ENCODE measurements at places on chromosomes 2 and 18.

DNA sequence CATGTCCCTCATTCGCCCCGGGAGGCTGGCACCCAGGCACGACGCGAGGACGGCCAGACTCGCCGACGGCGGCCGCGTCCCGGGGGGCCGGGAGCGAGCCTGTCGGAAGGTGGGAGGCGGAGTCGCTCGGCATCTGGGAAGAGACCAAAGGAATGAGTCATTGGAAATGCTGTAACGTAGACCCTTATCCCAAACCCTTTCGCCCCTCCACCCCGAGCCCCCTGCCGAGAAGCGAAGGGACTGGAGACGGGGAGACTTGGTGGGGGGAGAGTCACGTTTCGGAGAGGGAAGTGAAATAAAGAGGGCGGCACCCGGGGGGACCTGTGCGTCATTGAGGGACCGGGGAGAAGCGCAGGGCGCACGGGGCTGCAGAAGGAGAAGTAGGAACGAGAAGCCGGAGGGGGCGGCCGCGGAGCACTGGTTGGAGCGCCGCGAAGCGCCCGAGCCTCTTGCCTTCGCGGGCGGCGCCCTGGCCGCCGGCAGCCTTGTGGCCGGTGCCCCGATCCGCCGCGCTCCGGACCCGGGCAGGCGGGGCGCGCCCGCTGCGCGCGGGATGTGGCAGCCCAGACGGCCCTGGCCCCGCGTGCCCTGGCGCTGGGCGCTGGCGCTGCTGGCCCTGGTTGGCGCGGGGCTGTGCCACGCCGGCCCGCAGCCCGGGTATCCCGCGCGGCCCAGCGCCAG is at the start of gene EMILIN2:
EMILIN2 (plus strand) TSS at position 371 of the 681 bp plus-strand sequence; CDS start at position 554, 183 bp downstream.
- no peak for DNase-seq

DNA sequence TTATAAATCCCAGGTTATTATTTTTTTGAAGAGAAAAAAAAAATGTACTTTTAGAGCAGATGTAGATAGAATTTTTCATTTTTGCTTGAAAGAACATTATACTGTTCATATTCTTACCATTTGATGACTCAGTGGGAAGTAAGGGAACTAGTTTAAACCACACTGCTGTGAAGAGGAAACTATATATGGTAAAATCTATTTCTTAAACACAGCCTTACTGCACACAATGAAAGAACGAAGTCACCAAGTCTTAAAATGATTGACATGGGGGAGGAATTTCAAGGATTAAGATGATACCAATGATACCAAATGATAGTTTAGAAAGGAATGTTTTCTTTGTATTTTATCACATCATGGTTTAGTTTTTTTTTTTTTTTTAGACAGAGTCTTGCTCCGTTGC is 5.0 kb downstream of the ACTR2 start:
- DNase-seq, result no peak

DNA sequence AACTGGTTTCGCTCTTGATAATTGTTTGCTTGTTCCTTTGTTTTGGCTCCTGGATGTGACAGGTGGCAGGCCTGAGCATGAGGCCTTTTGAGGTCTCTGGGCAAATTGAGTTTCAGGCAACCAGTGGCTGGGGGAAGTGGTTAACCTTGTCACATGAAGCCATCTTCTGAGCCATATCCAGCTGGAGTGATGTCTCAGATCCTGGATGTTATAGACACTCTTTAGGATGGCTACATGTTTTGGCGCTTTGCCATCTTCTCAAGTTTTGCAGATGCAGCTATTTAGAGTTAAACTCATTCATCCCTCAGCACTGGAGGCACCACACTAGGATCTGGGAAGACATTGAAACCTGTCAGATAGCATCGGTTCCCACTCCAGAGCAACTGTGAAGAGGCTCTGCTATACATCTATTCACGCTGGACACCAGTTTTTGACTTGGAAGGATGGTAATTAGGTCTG is 25.3 kb upstream of the TACR1 start:
- DNase-seq, result no peak

DNA sequence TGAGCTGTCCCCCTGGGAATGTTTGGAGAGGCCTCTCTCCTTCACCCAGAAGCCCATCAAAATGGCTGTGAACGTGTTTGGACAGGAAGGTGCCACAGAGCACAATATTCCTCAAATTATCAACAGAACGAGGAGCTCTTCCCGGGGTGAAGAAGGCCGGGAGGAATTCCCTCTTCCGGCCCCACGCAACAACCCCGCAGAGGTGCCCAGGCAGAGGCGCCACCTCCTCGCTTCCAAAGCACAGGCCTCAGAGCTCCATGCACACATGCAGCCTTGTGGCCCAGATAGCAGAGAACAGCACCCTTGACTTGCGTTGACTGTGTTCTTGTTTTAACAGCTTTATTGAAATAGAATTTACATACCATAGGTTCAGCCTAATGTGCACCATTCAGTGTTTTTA is 152.5 kb upstream of the SALL3 start:
- DNase-seq, result no peak

DNA sequence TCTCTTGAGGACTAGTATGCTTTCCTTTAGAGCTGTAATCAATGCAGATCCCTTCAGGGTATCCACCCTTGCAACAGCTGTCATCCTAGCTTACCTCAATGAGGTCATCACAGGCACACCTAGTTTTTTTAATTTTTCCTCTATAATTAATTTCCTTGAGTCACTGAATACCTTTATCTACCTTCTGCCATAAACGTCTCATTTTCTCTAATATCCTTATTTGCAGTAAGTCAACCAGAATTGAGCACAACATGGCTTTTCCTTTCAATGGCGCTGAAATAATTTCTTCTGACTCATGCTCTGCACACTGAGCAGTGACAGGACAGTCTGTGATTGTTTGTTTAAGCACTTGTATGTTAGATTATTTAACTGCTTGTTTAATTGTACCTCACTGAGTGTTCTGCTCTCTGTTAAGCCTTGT is 49.4 kb downstream of the ETAA1 start:
- no peak for DNase-seq

DNA sequence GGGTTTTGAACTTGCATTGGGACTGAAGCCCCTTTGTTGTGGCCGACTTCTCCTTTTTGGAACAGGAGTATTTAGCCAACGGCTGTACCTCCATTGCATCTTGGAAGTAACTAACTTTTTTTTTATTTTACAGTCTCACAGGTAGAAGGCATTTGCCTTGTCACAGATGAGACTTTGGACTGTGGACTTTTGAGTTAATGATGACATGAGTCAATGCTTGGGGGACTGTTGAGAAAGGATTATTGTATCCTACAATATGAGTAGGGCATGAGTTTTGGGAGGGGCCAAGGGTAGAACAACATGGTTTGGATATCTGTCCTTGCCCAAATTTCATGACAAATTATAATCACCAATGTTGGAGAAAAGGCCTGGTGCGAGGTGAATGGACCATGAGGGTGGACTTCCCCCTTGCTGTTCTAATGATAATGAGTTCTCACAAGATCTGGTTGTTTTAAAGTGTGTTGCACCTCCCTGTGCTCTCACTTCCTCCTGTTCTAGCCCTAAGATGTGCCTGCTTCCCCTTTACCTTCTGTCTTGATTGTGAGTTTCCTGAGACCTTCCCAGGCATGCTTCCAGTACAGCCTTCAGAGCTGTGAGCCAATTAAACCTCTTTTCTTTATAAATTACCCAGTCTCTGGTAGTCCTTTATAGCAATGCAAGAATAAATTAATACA is 1269.4 kb upstream of the CHAC2 start:
- DNase-seq, result no peak

DNA sequence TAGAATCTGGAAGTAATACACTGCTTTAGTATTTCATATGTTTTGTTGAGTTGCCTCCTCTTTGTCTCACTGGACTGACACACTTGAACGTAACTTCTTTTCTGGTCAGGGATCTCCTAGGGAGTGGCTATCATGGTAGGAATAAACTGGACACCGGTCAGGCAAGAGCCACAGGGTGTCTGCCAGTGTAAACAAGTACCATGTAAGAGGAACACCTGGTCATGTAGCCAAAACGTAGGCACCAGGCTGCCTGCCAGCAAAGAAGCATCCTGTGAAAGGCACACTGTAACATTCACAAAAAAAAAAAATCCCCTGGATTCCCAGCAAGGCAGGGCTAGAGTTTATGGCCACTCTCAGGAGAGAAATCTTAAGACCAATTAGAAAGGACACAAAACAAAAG is 372.8 kb upstream of the RND3 start:
- no peak for DNase-seq

- no peak for DNase-seq
Measured at GRCh38 chr2:42706836-42707235, 57.1 kb downstream of the OXER1 start.

DNA sequence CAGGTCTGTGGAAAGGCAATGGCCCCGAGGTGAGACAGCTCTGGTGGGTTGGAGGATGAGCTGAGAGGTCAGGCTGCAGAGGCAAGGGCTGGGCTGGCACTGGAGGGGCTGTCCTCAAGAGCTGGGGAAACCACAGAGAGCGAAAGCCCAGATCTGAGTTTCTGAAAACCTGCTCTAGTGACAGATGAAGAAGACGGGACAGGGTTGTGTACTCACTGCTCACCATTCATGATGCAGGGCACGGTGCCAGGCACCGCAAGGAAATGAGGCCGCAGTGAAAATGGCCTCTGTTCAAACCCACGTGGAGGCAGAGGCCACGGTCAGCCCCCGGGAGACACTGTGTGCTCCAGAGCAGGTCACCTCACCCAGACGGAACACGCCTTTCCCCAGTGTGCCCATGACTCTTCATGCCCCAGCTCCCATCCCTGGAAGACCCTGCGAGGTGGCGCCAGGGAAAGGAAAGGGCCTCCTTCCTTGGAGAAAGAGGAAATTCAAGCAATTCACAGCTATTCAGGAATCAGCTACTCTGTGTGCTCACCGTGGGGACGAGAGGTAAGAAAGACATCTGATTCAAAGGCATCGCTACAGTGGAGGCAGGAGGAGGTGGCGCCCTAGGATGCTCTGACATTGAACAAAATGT is 24.3 kb upstream of the ID2 start:
- DNase-seq, result no peak

DNA sequence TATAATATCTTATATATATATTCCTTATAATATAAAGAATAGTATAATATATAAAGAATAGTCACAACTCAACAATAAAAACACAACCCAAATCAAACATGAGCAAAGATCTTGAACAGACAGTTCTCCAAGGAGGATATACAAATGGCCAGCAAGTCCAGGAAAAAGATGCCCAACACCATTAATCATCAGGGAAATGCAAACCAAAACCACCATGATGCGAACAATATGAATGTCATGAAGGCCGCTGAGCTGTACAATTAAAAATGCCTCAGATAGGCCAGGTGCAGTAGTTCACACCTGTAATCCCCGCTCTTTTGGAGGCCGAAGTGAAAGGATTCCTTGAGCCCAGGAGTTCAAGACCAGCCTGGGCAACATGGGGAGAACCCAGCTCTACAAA is 58.9 kb downstream of the SLC35F5 start:
- DNase-seq, result no peak

DNA sequence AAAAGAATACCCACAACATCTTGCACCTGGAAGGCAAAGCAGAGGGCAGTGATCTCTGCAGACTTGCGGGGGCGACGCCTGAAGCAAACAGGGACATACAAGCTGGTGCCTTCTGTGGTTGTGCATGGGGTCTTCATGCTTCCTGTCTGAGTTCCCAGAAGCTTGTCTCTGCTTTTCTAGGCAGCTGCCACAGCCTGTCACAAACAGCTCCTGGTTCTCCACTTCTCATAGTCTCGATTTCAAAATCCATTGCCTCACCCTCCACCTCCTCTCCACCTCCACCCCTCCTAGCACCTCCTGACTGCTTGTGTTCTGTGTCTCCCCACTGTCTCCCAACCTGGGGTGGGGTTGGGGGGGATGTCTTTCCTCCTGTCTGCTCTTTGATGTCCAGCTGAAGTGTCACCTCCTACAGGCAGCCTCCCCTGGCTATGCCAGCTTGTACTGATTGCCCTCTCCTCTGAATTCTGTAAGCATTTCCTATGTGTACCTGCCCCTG is 1.7 kb upstream of the PROC start:
- DNase-seq, result no peak

- DNase-seq, result no peak
Measured at GRCh38 chr2:170714381-170715061, 616 bp upstream of the SP5 start.

DNA sequence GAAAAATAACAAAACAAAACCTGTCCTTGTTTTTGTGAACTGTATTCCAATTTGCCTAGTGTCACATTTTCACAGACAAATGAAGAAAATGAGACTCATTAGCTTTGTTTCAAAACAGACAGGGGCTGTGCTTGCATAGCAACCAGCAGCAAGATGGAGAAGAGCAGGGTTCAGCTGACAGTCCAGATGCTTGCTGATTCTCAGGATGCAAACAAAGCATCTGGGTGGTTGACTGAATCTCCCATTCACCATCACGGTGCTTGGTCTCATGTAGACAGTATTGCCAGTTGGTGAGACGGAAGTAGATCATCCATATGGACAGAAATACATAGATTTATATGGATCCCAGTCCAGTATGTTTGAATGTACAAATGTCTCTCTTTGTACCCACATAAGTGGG is 326.8 kb downstream of the CCDC85A start:
- no peak for DNase-seq

DNA sequence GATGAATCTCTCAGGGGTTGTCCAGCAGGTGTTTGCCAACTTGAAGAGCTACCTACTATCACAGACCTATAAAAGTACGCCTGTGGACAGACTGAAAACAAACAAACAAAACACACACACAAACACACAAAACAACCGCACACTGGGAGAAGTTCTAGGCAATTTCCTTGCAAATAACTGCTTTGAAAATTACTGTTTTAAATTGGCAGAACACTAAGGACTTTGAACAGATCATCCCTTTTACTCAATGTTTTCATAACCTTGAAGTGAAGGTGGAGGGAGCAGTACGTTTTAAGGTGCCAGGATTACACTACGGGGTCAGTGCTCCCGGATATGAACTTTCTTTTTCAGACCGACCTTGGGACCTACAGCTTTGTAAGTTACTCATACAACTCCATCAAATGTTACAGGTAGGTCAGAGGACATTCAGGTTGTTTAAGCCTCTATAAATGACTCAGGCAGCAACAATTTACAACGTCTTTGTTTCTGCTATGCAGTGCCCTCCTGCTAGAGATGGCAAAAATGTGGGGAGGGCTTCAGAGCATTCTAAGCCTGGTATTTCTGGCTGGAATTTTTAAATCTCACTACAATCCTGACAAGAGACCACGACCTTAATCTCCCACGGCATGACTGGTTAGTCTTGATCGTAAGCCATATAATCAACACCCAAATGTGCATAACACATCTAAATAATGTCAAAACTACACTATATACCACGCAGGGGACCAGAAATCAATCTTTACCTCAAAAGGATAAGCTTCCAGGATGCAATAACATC is 1.4 kb upstream of the SLC20A1 start:
- no peak for DNase-seq

Measured in stimulated activated CD4-positive, alpha-beta T cell treated with anti-CD3 and anti-CD28 coated beads, TNF-alpha, amount 100 ng/mL, for 4 hours (primary cell).